ENCODE measurements at places on chromosomes 6 and 20.

DNA sequence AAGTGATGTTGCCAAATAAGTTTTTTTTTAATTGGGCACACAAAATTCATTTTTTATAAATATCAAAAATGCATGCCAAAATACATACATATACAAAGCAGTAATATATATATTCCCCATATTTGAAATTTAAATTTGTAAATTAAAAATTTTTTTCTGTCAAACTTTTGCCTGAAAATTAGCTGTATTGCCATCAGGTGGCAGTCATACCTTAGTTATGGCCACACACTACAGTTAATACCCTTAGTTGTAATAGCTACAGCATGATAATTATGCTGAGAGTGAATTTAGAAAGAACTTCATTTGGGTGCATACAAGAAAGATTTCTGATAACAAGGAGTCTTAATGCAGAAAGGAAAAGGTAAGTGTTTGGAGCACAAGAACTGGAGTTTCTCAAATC is 46.2 kb upstream of the SDHAF4 start:
- no peak for DNase-seq

DNA sequence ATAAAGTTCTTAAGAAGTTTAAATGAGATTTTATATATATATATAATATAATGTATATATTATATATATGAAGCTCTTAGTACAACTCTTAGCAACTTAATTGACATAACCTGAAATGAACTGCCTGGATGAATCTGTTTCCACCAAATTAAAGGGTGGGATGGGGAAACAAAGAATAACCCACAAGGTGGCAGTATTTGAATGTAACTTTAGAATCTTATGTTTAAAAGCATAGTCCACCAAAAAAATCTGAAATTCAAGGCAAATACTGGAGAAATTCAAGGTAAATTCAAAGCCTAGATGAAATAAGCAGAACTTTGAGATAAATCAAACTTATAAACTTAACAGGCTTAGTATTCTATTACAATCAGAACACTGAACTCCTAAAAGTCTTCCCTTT is 4.4 kb upstream of the IBTK start:
- DNase-seq: no peak

DNA sequence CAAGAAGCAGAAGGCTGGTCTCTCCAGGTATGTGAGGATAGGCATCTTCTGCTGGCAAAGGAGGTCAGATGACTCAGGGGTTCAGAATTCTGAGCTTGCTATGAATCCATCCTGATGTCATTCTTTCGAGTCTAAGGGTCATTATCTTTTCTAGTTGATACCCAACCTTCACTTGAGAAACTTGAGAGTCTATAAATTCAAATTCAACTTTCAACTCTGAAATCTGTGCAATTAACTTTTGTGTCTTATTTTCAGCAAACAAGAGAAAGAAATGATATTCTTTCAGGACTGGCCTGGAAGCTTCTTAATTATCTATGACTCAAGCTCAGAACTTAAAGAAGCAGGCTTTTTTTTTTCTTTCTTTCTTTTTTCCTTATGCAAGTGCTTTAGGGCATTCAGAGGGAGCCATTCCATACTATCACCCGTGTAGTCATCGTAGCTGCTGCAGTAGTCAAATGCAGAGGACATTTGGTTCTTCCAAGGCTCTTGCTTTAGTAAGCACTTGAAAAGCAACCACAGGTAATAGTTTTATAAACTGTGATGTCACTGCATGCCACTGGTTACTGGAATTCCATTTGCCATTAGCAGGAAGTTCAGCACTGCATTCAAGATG is 93.0 kb downstream of the ADTRP start:
- peak; percentile 84 for DNase-seq

GRCh38 chr6:15588971-15589634 is 73.7 kb downstream of the DTNBP1 start:
- no peak for DNase-seq

DNA sequence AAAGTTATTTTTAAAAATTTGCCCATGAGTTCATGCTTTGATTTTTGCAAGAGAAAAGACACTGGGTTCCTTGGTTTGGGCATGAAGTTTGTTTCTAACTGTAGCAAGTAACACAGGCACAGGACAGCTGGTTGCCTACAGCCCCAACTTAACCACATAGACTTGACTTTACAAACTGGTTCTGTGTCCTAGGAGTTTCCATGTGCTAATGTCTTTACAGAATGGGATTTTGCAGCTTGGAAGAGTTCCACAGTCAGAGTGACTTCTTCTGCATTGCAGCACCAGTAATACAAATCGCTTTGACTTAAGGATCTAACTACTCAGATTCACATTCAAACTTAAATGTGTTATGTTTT is 44.3 kb downstream of the OR2B2 start:
- no peak for DNase-seq

DNA sequence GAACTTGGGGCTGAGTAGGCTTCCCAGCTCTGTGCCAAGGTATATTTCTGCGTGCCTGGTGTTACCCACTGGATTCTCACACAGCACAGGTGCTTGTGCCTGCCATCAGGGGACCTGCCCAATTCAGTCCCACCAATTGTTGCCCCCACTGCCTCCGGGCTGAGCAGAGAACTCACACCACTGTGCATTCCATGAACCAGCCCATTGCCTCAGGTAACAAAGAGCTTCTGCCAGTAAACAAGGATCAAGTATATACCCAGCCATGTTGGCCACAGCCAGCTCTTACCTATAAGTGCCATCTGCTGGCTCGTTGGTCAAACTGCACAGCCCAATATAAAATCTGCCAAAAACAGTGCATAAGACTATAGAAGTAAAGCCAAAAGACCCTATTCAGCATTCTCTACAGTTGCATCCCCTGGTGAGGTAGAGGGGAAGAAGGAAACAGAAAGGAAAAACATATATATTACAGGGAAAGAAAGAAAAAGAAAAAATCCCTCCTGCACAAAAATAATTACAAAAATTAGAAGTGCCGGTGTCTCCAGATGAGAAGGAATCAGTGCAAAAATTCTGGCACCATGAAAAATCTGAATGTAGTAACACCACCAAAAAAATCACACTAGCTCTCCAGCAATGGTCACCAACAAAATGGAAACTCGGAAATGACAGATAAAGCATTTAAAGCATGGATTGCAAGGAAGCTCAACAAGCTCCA is 241.4 kb downstream of the IBTK start:
- no peak for DNase-seq

GRCh38 chr20:41560970-41561369 is 57.2 kb downstream of the CHD6 start:
- no peak for DNase-seq

DNA sequence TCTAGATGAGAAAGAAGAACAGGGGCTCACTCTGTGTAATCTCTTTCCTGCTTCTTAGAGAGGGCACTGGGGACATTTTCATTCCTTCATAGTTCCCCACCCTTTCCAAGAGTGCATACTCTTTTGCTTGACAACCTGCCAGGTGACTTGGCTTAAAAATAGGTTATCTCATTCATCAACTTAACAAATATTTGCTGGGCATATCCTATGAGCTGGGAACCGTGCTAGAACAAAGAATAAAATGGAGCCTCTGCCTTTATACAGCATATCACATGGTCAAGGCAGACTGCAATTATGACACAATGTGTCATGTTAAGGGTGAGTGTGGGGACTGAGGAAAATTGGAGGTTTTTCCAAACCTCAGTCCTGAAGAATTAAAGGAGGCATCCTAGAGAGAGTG is 209.8 kb upstream of the FOXA2 start:
- DNase-seq: no peak

All from HS-27A (cell line).